ENCODE measurements at places on chromosomes 16 and 17. TPM values are rescaled to one million over a fixed set of nuclear protein-coding genes. Genes with fewer than 3 reads are reported as not detected.

ZPBP2 gene
- polyA plus RNA-seq = not detected

DNA sequence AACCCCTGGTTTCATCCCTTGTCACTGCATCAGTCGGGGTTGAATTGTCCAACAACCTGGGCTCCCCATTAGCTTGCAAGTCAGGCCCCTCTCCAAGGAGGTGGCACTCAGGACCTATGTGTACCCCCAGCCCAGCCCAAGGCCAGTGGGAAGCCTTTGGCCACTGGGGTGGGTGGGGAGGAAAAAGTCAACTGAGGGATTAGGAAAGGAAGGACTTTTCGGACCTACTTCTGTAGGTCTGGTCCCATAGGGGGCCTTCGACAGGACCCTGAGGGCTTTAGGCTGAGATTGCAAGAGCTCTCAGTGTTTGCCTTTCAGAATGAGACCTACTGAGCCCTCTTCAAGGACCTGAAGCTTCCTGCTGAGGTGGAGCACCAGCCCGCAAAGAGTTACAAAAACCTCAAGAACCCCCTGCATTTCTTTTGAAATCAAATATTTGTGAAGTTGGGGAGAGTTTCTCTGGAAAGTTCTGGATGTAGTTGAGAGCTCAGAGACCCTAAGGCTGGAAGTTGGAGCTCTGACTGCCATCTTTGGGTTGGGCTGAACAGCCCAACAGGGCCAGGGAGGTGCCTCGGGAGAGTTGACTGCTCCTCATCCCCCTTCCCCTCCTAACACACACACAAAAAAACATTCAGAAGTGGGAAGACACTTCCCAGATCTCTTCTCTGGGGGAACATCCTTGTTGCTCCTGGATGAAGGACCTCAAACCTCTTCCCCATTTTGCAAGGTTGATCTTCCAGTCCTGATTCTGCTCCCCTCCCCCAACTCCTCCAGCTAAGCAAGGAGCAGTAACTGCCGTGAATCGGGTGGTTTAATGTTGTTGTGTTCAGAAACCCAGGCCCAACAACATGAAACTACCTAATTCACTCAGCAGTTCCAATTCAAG lies 5.8 kb upstream of the HOXB9 start:
- no peak for DNase-seq

DNA sequence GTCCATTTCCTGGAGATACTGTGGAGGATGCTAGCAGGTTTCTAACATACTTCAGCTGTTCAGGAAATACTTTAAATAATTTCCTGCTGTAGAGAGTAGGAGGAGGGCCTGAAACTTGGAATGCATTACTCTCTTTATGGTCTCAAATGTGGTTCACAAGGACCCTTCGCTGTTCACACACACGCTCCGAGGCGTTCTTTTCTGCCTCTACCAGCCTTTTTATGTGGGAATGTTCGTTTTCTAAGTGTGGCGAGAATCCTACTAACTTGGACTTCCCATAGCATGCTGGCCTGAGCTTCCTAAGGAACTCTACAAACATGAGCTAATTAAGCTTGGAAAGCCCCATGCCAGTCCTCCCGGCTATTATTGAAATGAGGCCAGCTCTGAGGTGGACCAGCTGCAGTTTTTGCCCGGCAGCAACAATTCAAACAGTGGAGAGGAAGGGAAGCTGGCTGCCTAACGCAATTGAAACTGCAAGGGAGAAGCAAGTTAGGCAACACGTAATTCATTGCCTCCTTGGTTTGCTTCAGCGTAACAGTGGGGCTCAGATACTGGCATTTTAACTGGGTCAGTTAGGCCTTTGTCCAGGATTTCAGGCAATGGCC lies 18.9 kb downstream of the KPNA2 start:
- DNase-seq = peak; percentile 80

MYH1 gene
- polyA plus RNA-seq = 0.02 TPM

DNA sequence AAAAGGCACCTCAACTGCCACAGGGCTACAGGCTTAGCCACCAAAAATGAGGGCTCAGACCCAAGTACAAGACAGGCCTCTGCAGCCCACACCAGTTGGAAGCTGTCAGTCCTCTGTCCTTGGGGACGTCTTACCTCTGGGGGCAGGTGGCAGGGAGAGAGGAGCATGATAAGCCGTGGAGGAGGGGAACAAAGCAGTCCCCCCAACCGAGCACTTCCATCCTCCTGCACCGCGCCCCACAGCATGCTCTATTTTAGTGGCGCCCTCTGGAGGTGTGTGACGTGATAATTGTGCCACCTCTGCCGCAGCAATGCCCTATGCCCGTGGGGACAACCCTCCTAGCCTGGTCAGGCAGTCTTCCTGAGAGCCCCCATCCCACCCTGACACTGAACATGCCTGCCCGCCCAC lies 13.6 kb downstream of the G6PC3 start:
- no peak for DNase-seq

- DNase-seq = peak; percentile 57
Measured at GRCh38 chr16:86306811-86307513, 203.4 kb upstream of the FOXF1 start.

GRCh38 chr17:83029571-83029970 lies 49.8 kb upstream of the METRNL start:
- DNase-seq = no peak

DNA sequence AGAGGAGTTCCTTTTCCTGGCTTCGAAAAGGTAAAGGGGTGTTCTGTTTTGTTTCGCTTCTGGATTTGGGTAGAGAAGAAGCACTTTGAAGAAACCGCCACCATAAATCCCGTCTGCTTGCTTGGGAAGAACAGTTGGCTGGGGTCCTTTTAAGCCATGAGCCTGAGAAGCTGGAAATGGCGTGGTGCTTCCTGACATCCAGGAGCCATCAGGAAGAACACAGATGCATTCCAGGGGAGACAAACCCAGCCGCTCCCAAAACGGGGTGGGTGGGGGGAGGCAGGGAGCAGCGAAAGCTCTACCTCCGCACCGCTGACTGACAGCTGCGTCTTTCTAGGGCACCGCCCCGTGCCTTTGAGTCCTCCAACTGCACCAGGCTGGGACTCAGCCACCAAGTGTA lies 91.6 kb downstream of the ZDHHC7 start:
- DNase-seq = no peak

GRCh38 chr16:4409081-4409932 lies 7.1 kb downstream of the CORO7 start:
- no peak for DNase-seq

DNA sequence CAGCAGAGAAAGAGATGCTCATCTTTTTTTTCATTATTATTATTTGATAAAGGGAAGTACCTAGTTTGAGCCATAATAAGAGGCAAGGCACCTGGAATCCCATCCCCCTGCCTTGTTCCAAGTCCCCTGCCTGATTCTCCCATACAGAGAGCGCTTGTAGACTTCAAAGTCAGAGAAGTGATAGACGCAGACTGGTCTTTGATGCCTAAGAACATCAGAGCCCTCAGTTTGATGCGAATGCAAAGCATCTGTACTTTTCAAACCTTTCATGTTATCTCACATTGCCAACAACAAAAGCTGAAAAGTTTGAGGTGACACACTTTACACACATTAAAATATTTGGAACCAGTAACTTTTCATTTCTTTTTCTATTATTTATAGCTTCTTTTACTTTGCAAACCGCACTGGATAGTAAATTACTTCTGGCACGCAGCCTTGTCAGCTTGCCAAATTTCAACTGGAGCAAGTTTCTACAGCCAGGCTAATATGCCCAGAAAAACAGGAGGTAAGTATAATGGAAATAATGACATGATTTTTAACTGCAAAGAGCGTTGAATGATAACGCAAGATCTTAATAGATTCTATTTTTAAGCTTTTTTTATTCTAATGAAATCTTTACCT lies 5.9 kb upstream of the UTP6 start:
- DNase-seq = peak; percentile 91

- DNase-seq = peak; percentile 43
Measured at GRCh38 chr16:72884573-72884972, 163.4 kb downstream of the ZFHX3 start.

IGF2BP1 gene
- 0.10 TPM for polyA plus RNA-seq

DNA sequence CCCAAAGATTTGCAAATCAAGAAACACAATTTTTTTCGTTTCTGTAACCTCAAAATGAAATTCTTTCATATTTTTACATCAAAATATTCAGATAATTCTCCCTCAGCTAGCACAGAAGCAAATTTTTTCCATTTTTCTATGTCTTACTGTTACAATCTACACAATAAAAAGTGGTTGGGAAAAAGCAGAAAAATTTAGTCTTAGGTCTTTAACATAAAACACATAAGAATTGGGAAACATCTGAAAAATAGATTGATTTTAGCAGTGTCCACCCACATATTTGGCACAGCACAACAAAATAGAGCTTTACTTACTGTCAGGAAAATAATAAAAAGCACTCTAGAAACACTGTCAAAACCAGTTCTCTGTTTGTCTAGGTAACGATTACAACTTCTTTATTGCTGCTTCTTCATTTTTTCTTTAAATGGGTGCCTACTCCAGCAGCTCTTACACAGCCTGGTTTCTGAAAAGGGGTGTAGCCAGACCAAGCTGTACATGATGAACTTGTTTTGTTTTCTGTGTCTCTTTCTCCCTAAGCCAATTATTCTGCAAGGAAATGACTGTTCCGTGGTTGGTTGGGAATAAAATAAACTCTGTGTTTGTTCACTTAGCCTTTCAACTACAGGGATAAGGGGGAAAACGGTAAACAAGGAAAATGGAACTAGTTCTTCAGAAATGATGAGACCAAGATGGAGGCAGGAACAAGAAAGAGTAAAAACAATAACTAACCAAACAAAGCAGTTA lies at the start of gene ABCA6:
Gene ABCA6, minus strand, starts transcription at position 465 of the 744 bp plus-strand sequence. CDS start 1,192 bp downstream, outside the sequence.
- peak; percentile 93 for DNase-seq

DNA sequence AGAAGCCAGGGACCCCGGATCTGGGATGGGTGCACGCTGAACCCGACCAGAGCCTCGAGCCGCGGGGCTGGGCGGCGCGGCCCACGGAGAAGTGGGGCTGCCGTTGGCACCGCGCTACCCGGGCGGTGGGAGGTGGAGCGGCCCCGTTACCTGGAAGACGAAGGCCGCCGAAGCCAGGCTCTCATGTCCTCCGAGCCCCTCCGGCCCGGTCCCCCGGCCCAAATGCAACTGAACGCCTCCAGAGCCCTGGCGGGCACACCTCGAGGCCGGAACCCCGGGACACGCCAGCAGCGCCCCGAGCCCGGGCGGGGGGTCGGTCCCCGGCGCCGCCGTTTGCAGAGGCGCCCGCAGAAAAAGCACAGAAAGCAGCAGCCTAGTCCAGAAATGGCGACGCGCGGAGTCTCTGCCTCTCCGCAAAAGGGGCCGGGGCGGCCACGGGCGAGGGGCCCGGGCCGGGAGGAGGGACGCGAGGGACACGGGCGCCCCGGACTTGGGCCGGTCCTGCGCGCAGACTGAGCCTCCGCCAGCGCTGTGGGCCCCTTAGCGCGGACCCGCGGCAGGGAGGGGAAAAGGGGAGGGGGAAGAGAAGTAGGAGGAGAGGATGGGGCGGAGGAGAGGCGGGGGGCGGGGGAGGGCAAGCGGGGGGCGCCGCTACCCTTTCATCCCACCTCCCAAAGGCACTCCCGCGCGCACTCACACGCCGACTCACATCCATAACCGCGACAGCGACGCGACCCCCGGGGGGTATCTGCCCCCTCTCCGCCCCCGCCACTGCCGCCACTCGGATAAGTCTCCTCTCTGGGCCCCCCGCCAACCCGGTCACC lies 1.4 kb downstream of the AXIN2 start:
- peak; percentile 89 for DNase-seq

- DNase-seq = no peak
Measured at GRCh38 chr16:89371968-89372634, 118.3 kb downstream of the ANKRD11 start.

GRCh38 chr17:58911741-58912343 lies 156.2 kb downstream of the PPM1E start:
- no peak for DNase-seq

SRL gene
- 0.30 TPM for polyA plus RNA-seq

- no peak for DNase-seq
Measured at GRCh38 chr16:62404842-62405611, 368.8 kb upstream of the CDH8 start.

GUCY2D gene
- 0.51 TPM for polyA plus RNA-seq

CSH2 gene
- not detected for polyA plus RNA-seq

DNA sequence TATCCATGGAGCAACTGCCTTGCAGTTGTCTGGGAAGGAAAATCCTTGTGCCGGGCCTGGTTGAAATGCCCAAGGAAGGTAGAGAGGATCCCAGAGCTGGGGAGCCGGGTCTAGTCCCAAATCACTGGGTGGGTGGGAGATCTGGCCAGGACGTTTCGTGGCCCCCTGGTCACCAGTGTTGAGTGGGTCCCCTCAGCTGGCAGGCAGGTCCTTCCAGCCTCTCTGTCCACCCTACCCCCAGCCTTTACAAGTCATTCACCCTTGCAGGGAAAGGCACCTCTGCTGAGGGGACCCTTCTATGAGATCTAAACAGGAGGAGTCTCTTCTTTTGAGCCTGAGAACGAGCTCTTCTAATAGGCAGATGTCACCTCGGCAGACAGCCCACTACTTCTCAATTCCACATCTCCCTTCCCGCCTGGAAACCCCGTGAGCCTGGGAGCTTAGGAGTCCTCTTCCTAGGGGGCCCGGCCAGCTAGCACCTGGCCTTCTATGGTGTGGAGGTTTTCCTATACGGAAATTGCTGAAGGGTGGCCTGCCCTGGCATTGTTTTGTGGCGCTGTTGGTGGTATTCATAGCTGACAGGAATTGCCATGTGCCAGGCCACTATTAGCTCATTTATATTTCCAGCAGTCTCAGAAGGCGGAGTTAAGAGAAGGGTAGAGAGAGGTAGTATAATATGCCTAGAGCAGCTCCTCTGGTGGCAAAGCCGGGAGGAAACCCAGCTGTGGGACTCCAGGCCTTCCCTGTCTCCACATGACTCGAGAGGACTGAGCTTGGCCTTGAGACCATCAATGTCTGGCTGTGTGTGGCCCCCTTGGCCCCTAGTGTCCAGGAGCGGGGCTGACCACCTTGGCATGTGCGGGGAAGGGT lies 13.3 kb downstream of the MPRIP start:
- DNase-seq = no peak
